ENCODE measurements at places on chromosomes 12 and 14.

DNA sequence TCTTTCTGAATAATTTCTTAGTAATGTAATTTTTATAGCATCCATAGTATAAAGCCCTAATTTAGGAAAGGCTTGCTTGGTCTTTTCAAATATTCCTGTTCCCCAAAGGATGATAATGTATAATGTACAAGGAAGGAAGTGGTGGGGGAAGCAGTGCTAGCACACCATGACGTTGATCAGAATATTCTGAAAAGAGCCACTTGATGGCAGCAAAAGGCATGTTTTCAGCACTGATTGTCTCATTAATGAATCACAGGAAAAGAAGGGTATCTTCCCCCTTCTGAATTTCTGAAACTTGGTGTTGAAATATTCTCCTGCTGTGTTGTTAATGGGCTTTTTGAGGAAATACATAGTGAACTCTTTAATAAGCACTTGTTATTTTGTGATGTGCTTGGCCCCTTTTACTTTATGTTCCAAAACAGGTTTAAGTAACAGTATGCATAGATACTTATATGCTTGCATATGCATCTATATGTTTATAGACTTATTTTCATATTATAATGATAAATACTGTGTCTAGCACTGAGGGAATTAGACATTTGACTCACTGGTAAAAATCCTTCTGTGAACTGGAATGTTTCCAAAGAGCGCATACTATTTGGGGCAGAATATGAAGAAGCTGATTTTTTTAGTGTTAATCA is 122.0 kb downstream of the TMEM117 start:
- peak; percentile 44 for DNase-seq

DNA sequence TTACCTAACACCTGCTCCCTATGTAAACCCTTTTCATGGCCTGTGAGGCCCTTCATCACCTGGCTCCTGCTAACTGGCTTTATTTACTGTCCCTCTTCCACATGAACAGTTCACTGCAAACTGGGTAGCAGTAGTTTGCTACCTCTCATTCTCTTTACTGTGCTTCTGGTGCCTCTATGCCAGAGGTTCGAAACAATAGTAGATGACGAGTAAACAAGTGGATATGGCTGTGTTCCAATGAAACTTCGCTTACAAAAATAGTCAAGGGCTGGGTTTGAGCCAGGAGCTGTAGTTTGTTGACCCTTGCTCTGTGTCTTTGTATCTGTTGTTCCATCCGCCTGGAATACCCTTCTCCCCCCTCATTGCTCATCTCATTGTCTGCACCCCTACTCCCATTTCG is 233.6 kb upstream of the RMST start:
- DNase-seq = no peak

DNA sequence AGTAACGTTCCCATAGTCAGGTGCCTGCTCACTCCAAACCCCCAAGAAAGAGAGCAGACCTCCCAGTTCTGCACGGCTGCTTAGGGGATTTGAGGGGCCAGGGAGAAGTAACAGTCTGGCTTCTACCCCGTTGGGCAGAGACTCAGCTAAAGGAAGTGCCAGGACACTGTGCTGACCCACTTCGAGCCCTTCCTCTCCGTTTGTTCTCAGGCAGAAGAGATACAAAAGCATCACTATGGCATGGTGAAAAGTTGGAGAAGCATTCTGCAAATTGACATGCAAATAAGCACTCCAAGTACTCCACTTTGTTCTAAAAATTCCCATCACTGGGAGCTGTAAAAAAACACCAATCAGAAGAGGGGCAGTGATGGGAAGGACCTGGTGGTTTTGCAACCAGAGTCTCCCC is 239.1 kb downstream of the EGLN3 start:
- DNase-seq = no peak

GRCh38 chr12:43317156-43317555 is 234.8 kb downstream of the ADAMTS20 start:
- DNase-seq = no peak

DNA sequence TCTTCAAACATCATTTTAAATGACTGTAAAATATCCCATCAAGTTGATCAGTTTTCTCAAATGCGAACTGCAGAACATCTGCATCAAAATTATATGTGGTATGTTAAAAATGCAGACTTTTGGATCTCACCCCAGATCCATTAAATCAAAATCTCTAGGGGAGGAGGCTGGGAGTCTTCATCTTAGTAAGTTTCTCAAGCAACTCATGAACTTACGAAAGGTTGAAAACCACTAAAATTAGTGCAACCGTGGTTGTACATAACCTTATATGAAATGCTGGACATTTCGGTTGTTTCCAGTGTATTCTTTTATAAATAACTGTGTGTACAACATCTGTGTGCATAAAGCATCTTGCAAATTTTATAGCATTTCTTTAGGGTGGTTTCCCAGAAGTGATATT is 39.2 kb downstream of the ZFP36L1 start:
- no peak for DNase-seq

DNA sequence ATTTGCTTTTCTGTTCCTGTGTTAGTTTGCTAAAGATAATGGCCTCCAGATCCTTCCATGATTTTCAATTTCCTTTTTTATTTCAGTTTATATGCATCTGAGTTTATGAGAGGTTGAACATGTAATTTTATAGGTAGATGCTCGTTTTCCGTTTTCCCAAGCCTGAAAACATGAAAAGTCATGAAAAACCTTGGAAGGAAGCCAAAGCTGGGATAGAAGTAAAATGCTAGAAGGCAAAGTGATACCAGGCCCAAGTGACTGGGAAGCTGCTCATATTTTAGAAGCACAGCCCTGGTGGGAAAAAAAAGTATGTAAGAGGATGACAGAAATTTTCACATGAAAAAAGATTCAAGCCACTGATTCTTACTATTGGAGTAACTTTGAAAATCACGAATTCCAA is 290.8 kb downstream of the PRKD1 start:
- no peak for DNase-seq

DNA sequence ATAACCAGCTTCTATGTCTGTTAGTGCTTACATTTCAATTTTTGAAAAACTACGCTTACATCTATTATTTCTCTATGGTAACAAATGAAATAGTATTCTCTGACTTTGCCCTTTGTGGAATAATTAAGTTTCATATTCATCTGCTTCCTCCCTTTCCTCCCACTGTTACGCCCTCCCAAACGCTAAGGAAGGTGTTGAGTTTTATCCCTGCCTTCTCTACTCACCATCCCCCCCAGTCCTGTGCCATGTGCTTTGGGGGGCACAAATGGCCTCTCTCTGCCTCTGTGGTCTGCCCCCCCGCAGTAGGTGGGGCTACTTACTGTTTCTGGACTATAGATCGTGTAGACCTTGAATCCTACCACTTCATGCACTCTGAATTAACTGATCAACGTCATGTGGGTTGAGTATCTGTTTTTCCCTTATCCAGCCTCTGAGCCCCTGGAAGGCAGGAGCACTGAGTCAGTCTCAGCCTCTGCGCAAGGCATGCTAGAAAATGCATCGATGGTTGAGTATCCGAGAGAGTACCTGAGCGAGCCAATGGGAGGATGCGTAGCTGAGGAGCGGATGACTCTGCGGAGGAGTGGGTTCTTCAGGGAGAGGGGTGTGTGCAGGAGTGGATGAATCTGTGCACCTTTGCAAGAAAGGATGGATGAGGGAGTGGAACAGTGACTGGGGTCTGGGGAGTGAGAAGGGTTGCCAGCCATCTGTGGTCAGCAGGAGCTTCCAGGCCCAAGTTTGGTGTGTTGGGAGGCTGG is 114.5 kb upstream of the RTL1 start:
- no peak for DNase-seq

DNA sequence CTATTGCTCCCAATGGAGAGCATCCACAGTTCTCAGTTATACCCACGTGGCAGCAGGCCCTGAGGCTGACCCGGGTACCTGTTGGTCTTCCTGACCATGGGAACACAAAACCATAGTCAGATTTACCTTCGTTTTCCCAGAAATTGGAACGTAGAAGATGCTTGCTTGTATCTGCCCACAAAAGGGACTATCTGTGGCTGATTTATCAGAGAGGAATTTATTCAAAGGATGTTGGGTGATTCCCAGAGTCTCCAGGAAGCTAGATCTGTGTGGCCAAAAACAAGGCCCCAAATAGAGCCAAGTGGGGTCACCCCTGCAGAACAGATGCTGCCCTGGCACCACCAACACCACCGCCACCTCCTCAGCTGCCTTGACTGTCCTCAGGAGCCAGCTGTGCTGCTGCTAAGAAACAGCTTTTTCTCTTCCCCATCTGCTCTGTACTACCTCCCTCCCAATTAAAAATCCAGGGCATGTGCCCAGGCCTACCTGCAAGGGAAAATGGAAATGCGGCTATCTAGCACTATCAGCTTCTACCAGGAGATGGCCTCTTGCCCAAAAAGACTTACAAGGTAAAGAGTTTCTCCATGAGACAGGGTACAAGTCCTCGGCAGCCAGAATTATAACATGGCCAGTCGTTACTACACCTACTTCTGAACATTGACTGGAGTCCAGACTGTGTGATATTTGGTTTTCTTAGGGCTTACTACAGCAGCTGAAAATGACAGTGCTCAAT is 128.6 kb upstream of the PLEKHG7 start:
- DNase-seq = peak; percentile 27

GRCh38 chr12:65501093-65501621 is 222.7 kb downstream of the MSRB3 start:
- no peak for DNase-seq

DNA sequence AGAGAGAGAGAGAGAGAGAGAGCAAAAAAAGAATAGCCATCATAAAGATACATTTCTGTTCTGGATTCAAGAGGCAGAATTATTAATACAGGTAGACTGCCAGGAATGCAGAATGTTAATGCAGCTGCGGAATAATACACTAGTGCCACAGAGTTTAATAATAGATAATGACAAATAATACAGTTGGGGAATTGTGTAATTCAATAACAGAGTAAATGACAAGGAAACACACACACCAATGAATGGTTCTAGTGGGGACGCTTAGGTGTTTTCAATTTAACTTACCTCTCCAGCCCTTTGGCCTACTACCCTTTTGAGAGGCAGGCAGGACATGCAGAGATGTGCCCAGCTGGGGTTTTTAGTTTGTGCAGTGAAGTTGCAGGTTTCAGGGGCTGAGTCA is 313.9 kb downstream of the NRXN3 start:
- DNase-seq = no peak

- DNase-seq = no peak
Observed at GRCh38 chr14:99971941-99972747, 93.1 kb upstream of the EVL start.

- no peak for DNase-seq
Observed at GRCh38 chr12:120620624-120621023, 19.8 kb upstream of the CABP1 start.

DNA sequence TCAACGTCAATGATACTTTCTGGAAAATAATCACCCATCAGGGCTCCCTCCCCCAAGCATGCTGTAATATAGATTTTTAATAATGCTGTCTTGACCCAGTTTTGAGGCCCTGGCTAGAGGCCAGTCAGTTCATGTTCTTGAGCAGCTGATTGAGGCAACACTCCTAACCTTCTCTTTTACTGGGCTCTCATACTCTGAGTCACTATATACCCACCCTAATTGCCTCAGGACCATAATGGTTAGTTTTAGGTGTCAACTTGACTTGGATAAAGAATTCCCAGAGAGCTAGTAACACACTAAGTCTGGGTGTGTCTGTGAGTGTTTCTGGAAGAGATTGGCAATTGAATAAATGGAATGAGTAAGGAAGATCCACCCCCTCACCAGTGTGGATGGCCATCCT is 527.0 kb upstream of the ATP2B1 start:
- no peak for DNase-seq

GRCh38 chr12:49813131-49813530 is 15.1 kb downstream of the NCKAP5L start:
- no peak for DNase-seq

- DNase-seq = no peak
Observed at GRCh38 chr12:117404203-117404853, 42.9 kb upstream of the NOS1 start.

- peak; percentile 38 for DNase-seq
Observed at GRCh38 chr12:81797100-81797499, 38.0 kb upstream of the PPFIA2 start.

GRCh38 chr12:107523775-107524535 is 161.6 kb upstream of the PWP1 start:
- no peak for DNase-seq

- no peak for DNase-seq
Observed at GRCh38 chr12:43113135-43113534, 438.9 kb downstream of the ADAMTS20 start.
